ENCODE measurements at places on chromosomes 1 and 21. TPM values are rescaled to one million over a fixed set of nuclear protein-coding genes. Genes with fewer than 3 reads are reported as not detected.

The TMCC2 gene
- total RNA-seq: 11.0 TPM

The PATJ gene
- total RNA-seq: 12.6 TPM

DNA sequence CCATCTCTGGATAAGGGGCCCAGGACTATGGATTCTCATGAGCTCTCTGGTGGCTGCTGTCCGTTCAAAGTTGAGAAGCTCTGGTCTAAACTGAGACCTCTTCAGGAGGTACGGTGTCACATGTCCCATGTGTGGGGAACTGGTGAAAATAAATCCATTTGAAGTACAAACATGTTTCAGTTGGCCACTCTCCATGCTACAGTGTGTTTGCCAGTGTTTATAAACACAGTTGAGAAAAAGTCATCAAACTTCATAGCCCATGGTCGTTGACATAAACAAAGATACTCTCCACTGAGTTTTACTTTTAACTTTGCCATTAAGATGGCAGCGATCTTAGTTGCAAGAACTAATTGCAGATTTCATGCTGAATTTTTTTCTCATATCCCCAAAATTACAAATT is 72.8 kb downstream of the PSMG1 start:
- H3K4me3 ChIP-seq: no peak overlapping the region
- H3K27ac ChIP-seq: no peak overlapping the region
- H3K27me3 ChIP-seq: peaks cover under 1% of the 10 kb centered on the region

DNA sequence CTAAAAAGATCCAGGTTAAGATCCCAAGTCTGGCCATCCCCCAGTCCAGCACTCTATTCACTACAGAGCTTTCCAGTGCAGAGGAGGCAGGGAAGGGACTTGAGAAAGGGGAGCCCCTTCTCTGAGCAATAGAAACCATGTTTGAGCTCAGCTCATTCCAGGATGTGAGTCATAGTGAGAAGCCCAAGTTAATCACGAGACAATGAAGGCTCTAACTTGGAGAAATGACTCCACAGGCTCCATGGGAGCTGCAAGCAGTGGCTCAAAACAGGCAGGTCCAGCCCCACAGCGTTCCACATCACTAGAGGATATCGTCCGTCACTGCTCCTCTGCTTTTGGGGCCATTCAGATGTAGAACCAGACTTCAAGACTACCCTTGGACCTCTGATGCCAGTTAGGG is 59.1 kb downstream of the CAMK2N1 start:
- peaks cover 13% of the 10 kb centered on the region for H3K4me1 ChIP-seq
- H3K27ac ChIP-seq: peak overlapping the region; percentile 34
- peaks cover 4% of the 10 kb centered on the region for H3K36me3 ChIP-seq
- H3K27me3 ChIP-seq: peaks cover 26% of the 10 kb centered on the region
- DNase-seq: peak; percentile 37

DNA sequence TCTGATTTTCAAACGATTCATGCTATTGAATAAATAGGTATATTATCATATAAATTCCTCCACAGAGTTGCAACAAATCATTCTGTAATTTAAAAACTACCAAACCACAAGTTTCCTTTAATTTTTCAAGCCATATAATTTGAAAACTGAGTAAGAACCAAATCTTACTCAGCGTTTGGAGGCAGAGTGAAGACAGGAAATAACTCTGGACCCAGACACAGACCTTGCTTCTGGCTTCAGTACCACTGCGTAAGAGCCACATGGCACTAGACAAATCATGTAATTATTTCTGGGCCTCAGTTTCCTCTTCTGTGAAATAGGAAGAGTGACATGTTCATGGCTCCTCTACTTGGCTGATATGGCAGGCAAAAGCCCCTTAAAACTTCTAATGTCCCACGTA is 82.4 kb downstream of the SMYD2 start:
- H3K4me1 ChIP-seq: peaks cover 7% of the 10 kb centered on the region
- DNase-seq: no peak
- no peak overlapping the region for H3K4me3 ChIP-seq
- H3K36me3 ChIP-seq: peaks cover 3% of the 10 kb centered on the region

- no peak overlapping the region for H3K27ac ChIP-seq
- DNase-seq: no peak
- H3K4me1 ChIP-seq: peaks cover 12% of the 10 kb centered on the region
- H3K27me3 ChIP-seq: peaks cover 61% of the 10 kb centered on the region
Measured at GRCh38 chr1:165395478-165395877, 39.0 kb upstream of the LMX1A start.

All from activated CD4-positive, alpha-beta T cell treated with anti-CD3 and anti-CD28 coated beads for 36 hours (primary cell).